ENCODE measurements at places on chromosomes 4 and X.

DNA sequence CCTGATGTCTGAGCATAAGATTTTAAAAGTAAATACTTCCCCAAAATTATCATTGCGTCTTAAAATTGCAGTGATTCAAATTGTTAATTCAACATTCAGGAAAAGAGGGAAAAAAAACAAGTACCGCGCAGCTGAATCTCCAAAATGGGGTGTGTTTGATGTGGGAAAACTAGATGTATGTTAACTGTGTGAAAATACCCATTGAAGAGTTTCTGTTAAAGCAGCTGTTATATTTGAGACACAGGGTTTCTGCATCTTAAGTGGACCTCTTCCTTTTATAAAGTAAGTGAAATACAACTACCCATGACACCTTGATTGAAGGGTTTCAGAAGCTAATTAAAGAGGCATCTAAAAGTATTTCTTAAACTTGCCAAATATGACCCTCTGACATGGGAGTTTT lies 1186.1 kb downstream of the NLGN4X start:
- DNase-seq = no peak

DNA sequence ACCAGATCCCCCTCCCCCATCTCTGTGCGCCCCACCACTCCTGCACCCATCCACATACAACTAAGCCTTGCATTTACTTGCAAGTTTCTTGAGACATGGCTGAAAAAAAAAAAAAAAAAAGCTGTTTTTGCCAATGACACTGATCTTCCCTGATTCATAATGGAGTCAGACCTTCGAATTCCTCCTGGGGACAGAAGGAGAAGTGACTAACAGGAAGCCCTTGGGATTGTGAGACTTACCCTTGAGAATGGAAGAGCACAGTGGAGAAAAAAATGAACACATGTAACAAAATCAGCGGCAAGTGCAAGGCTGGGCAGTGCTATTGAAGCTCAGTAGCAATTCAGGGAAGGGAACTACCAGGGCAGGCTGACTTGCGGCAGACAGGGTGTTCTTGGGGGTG lies 288.4 kb downstream of the BCOR start:
- no peak for DNase-seq

DNA sequence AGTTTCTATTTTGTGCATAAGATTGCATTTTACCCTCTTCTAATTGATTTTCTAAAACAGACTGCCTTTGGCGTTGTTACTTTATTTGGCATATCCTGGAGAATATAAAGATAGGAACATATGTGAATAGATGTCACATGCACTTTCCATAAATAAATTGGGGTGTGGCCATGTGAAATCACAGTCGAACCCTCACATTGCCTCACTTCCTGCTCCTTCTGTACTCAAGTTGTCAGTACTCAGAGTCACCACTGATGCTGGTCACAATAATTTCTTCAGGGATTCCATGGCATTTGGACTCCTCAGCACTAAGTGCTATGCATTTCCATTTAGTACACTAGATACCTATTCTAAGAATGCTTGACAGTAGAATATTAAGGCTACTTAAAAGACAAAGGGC lies 1.4 kb upstream of the EMCN start:
- no peak for DNase-seq

- DNase-seq = no peak
Observed at GRCh38 chr4:5952286-5952974, 59.5 kb upstream of the CRMP1 start.

DNA sequence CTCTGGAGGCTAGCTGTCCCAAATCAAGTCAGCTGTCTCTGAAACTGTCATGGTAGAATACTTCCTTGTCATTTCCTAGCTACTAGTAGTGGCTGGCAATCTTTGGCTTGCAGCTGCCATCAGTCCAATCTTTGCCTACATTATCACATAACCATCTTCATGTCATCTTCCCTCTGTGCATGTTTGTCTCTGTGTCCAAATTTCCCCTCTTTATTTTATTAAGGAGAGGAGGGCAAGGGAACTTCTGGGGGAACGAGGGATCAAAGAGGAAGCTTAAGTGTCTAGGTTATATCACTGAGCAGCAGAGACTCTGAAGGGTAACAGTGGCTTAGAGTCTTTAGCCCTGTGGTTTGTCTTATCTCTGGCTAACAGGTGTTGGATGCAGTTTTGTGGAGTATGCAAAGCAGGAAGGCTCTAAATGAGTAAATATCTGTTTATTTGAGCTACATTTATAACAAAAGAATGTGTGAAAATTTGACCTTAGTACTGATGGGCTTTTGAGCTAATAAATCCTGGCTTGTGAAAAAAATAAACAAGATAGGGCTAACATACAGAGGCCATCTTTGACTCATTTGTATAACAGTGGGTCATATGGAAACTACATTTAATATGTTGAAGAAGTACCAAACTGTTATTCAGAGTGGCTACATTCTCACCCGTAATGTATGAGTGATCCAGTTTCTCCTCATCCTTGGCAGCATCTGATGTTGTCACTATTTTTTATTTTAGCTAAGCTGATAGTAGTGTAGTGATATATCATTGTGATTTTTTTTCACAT lies 49.4 kb upstream of the ENOX2 start:
- DNase-seq = no peak

Data from stimulated activated CD4-positive, alpha-beta T cell treated with anti-CD3 and anti-CD28 coated beads, Interleukin-15, amount 100 ng/mL, for 48 hours (primary cell).